Stimulated activated naive CD4-positive, alpha-beta T cell (primary cell): ENCODE measurements at places on chromosomes 4 and X.

DNA sequence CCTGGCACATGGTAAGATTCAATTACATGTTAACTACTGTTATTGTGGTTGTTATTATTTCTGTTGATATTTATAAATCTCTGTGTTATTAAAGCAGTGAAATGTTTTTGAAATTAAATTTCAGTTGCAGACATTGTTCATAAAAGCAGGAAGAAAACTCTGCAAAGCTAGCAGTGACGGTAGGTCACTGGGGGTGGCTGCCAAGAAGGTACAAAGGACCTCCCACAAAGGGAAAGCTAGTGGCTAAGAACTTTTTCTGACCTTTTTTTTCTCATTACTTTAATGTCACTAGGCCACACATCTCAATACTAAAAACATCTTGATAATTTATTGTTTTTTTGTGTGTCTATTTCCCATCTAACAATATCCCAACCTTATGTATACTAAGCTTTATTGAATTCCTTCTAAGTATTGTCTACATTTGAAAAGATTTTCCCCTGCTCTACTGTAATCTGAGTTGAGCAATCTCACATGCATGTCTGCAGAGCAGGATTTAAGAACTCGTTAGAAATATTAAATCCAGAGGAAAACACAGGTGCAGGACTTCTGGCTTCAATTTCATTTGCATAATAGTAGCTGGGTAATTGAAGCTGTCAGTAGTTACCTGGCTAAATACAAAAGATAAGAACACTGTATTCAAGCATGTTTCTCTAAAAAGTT lies 197.3 kb downstream of the CFAP299 start:
- DNase-seq: no peak

- no peak for DNase-seq
These were observed 9.5 kb downstream of the ASB5 start for GRCh38 chr4:176259330-176260090.

- no peak for DNase-seq
These were observed 480.5 kb upstream of the FSTL5 start for GRCh38 chr4:162644346-162644745.

- no peak for DNase-seq
These were observed 47.9 kb downstream of the ATP8A1 start for GRCh38 chr4:42609051-42609450.

GRCh38 chr4:124173912-124174311 lies 538.6 kb downstream of the ANKRD50 start:
- no peak for DNase-seq
